ENCODE measurements at places on chromosomes 4 and X.

DNA sequence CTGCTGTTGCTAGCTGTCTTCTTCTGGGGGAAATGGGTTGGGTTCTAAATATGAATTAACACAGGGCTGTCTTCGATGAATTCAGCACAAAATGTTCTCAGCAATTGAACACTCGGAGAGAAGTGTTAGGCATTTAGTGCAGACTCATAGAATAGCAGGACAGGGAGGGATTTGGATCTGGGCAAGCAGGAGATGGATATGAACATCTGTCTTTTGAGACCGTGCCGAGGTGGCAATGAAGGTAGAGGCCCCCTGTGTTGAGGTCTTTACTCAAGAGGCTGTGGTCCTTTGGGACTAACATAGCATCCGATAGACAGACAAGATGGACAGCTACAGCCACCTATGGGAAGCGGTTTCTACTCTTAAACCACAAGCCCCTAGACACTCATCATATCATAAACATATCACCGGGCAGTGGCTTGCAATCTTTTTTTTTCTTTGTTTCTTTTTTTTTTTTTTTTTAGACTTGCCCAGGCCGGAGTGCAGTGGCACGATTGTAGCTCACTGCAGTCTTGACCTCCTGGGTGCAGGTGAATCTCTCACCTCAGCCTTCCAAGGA, 6.7 kb downstream of the CD99 start:
- DNase-seq = no peak

- DNase-seq = no peak
Measured at GRCh38 chr4:76995776-76996175, 46.2 kb downstream of the SEPTIN11 start.

DNA sequence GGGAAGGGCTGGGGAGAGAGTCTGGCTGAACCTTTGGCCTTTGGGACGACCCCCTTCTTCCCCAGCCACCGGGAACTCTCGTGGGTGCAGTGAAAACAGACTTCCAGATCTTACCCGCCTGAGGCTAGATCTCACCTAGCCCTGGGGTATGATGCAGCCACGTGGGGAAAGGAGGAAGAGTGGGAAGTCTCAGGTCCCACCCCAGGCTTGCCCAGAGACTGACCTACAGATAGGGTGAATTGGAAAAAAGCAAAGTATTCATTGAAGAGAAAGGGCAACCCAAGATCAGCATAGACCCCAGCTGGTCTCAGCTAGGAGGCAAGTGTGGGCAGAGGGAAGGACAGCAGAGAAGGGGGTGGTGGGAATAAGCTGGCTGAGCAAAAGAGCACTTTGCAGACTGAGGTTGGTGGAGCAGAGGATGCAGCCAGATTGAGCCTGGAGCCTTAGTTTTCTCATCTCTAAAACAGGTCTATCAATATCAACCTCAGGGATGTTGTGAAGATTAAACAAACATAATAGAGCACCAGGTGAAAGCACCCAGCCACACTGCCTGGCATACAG, 4.2 kb upstream of the EFNB1 start:
- DNase-seq = no peak

- DNase-seq = no peak
Measured at GRCh38 chrX:78124307-78124706, 15.1 kb downstream of the TAF9B start.
